IMR-90 (cell line): ENCODE measurements at places on chromosomes 2 and 18. TPM values are rescaled to one million over a fixed set of nuclear protein-coding genes. Genes with fewer than 3 reads are reported as not detected.

The CBLN2 gene
- not detected in 2 replicates for total RNA-seq

The ALPI gene
- not detected in 2 replicates for total RNA-seq

The MYCN gene
- not detected in 2 replicates for total RNA-seq

The MPP4 gene
- 11.1 and 14.9 TPM in 2 replicates for total RNA-seq

The CHRND gene
- not detected in 2 replicates for total RNA-seq

The SAG gene
- total RNA-seq = not detected in 2 replicates

The DSG4 gene
- not detected in 2 replicates for total RNA-seq

The SIX3 gene
- total RNA-seq = not detected in 2 replicates

The IL36B gene
- total RNA-seq = not detected in 2 replicates

The HAAO gene
- total RNA-seq = 0.18 TPM in 1 of 2 replicates, not detected in the other

The TCF4 gene
- total RNA-seq = 83.9 and 87.1 TPM in 2 replicates

The PARD6G gene
- total RNA-seq = 2.5 and 3.3 TPM in 2 replicates

The AFF3 gene
- 13.9 and 14.3 TPM in 2 replicates for total RNA-seq

The HOXD11 gene
- not detected in 2 replicates for total RNA-seq

The ONECUT2 gene
- under 0.01 TPM in 2 replicates for total RNA-seq

The SP9 gene
- not detected in 2 replicates for total RNA-seq

The LCLAT1 gene
- total RNA-seq = 11.5 and 18.3 TPM in 2 replicates

The CGREF1 gene
- 0.28 and 0.54 TPM in 2 replicates for total RNA-seq

The TEX44 gene
- total RNA-seq = not detected in 2 replicates

The ZSWIM2 gene
- total RNA-seq = 0.28 TPM in 1 of 2 replicates, not detected in the other

The RIT2 gene
- not detected in 2 replicates for total RNA-seq

The CPS1 gene
- total RNA-seq = 18.6 and 20.1 TPM in 2 replicates

The RAB12 gene
- total RNA-seq = 14.9 and 35.3 TPM in 2 replicates

The LINC00305 gene
- total RNA-seq = not detected in 2 replicates

The GREB1L gene
- under 0.01 TPM in 1 of 2 replicates, not detected in the other for total RNA-seq

The HTR2B gene
- total RNA-seq = 0.56 and 0.72 TPM in 2 replicates

The MCM6 gene
- total RNA-seq = 29.6 and 36.7 TPM in 2 replicates

The SATB2 gene
- total RNA-seq = 8.4 and 9.2 TPM in 2 replicates

The COLEC11 gene
- total RNA-seq = under 0.01 and 0.28 TPM in 2 replicates

The MOCOS gene
- total RNA-seq = 1.9 and 2.2 TPM in 2 replicates

The NR4A2 gene
- 0.72 and 2.8 TPM in 2 replicates for total RNA-seq

The DNAH6 gene
- under 0.01 TPM in 2 replicates for total RNA-seq

The HOXD4 gene
- not detected in 2 replicates for total RNA-seq

The PCARE gene
- total RNA-seq = not detected in 2 replicates

The CPO gene
- total RNA-seq = not detected in 2 replicates

The LYPD6B gene
- under 0.01 TPM in 1 of 2 replicates, not detected in the other for total RNA-seq

The SH2D6 gene
- 0.36 TPM in 1 of 2 replicates, not detected in the other for total RNA-seq

The QPCT gene
- 2.2 TPM in 2 replicates for total RNA-seq

The USP34 gene
- 128 and 139 TPM in 2 replicates for total RNA-seq

The RAMP1 gene
- 15.8 and 19.2 TPM in 2 replicates for total RNA-seq

The USP37 gene
- 6.5 and 7.5 TPM in 2 replicates for total RNA-seq

The MAPRE2 gene
- total RNA-seq = 23.8 and 24.2 TPM in 2 replicates

The SLC19A3 gene
- under 0.01 TPM in 1 of 2 replicates, not detected in the other for total RNA-seq

The PARD3B gene
- 15.3 and 15.6 TPM in 2 replicates for total RNA-seq

The APCDD1 gene
- total RNA-seq = 0.83 and 1.1 TPM in 2 replicates

The CCDC85A gene
- 2.2 and 2.8 TPM in 2 replicates for total RNA-seq

The FAM237A gene
- total RNA-seq = not detected in 2 replicates

The ATP9B gene
- total RNA-seq = 11.5 and 14.4 TPM in 2 replicates

The GPR55 gene
- not detected in 2 replicates for total RNA-seq

The DNAH7 gene
- total RNA-seq = 0.28 and 0.36 TPM in 2 replicates

The KCNG2 gene
- total RNA-seq = not detected in 2 replicates

The SCLY gene
- total RNA-seq = 8.6 and 12.2 TPM in 2 replicates
